ENCODE measurements at places on chromosomes 2 and 18.

DNA sequence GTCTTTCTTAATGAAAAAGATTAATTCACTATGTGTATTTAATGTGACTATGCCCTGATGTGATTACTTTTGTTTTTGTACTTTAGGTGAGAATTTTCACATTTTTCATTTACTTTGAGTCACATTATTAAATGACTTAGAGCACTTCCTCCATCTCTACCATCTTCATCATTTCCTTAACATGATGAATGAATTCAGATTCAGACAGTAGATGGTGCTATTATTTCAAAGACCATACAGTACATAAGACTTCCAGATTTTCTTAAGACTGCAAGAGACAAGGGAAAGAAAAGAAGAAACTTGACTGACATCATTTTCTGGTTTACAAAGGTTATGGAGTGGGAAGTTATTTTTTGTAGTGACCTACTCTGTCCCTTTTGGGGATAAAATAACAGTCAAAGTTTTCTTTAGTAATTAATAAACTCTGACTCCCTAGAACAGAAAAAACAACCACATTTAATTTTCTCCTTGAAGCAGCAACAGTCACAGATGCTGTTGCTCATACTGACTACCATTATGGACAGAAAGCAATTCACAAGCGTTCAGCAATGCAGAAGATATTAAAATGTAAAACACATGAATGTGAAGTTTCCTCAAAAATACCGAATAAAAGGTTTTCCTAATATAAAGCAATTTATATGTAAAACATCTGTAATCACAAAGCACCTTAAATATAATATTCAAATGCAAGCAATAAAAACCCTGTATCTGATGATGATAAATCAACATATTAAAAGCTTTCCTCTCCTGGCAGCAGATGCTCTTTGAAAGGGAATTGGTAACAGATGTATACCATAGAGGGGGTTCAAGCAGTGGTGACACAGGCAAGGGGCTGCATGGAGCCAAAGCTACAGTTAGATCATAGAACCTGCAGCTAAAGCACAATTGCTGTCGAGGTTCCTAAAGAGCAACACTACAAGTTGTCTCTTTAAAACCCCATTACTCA, 1010.9 kb upstream of the NXPH2 start:
- DNase-seq: no peak

DNA sequence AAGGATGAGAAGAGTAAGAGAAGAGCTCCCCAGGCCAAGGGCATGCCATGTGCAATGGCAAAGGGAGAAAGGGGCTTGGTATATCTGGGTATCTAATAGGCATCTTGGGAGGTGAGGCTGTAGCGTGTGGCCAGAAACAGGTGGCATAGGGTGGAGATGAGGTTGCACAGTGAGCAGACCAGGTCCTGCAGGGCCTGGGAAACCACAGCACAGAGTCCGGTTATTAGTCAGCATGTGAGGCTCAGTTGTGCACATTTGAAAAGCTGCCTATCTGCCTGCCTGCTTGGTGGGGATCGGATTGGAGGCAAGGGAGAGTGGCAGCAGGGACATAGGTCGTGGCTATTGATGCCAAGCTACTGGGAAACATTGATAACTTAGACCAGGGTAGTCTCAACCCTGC, 190.6 kb downstream of the TPGS2 start:
- no peak for DNase-seq

GRCh38 chr2:143796051-143796450, 666.8 kb downstream of the ARHGAP15 start:
- DNase-seq: no peak

GRCh38 chr2:43430489-43430888, 165.3 kb downstream of the THADA start:
- no peak for DNase-seq

- DNase-seq: no peak
These were observed 67.9 kb downstream of the NCOA1 start for GRCh38 chr2:24558781-24559472.

- DNase-seq: no peak
These were observed 151.8 kb upstream of the UNC80 start for GRCh38 chr2:209619782-209620181.

DNA sequence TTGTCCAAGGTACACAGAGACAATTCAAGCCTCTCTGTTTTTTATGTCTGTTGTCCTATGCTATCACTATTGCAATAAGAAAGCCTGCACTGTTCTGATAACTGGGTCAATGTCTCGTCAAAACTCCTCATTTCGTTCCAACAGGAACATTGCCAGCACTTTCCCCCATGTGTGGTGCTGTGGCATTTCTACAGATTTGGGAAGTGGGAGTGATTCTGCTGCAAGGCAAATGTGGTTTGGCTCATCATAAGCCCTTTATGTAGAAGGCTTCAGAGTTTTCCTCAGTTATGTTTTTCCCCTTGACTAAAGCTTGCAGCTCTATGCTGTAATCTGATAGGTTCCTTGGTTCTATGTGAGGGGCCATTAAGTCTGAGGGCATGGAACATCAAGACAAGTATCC, 324.1 kb upstream of the TCF4 start:
- no peak for DNase-seq

- DNase-seq: no peak
These were observed 144.1 kb downstream of the LCLAT1 start for GRCh38 chr2:30591186-30591585.

DNA sequence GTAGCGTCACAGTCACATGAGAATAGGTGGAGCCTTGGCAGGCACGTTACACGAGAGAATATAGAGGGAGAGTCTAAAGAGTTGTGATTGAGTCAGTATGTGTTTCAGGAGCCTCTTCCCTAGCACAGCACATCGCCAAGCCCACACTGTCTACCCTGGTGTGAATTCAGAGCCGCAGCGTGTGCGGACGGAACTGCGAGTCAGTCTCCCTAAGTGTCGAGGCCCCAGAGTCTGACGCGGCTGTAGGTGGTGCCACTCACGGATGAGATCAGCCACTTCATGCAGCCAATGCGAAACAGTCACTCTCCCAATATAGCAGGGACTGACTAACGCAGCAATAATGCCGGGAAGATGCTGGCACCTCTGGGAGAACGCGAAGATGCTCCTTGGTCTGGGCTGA, 587.3 kb upstream of the ID2 start:
- no peak for DNase-seq

DNA sequence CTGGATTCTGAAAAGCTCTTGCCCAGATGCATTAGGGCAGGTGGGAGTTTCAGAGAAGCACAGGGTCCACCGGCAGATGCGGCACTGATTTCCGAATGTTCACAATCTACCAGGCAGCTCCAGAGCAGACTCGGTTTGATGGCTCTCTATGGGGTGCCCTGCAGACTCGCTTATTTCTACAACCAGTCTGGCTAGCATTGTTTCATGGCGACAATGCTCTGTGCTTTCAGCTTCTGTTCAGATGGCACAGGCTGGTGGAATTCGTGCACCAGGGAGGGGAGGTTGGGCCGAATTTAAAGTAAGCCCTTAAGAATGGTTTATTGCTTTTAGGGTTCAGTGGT, 9.9 kb downstream of the MYT1L start:
- DNase-seq: no peak

- no peak for DNase-seq
These were observed 289.1 kb downstream of the NBAS start for GRCh38 chr2:15271941-15272542.

Data from activated naive CD4-positive, alpha-beta T cell (primary cell).